ENCODE measurements at places on chromosomes 7 and 10. TPM values are rescaled to one million over a fixed set of nuclear protein-coding genes. Genes with fewer than 3 reads are reported as not detected.

GRCh38 chr10:52353960-52354394, 39.9 kb downstream of the DKK1 start:
- peak; percentile 81 for DNase-seq

DNA sequence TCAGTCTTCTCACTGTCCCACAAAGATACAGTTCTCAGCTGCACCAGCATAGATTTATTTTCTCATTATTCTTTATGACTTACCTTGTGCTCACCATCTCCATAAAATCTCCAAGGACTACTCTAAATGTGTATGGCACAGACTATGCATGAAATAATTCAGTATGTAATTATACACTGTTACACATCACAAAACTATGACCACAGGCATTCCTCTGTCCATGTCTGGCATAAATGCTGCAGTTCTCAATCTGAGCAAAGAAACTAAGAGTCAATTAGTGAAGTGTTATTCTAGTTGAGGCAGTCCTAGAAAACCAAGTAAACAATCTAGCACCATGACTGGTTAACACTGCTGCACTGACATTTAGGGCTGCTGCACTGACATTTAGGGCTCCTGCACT, 2.7 kb downstream of the CYCS start:
- peak; percentile 85 for DNase-seq

GRCh38 chr7:149610441-149611011, 112.9 kb upstream of the ZNF746 start:
- DNase-seq: no peak

GRCh38 chr7:41538810-41539724, 163.8 kb downstream of the INHBA start:
- no peak for DNase-seq

DNA sequence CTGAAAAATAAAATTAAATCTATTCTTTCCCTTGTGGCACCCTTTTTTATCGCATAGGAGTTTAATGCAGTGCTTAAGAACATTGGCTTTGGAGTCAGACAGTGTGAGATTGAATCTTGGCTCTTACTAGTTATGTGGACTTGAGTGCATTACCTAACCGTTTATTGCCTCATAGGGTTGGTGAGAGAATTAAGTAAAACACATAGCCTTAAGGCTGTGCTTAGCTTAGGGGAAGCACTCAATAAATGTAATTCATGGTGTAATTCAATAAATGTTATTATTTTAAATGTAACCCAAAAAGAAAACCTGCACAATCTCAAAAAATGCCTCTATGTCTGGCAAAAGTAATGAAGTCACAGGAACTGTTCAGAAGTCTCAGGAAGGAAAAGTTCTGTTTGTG, 2.7 kb downstream of the STK17A start:
- DNase-seq: peak; percentile 48

DNA sequence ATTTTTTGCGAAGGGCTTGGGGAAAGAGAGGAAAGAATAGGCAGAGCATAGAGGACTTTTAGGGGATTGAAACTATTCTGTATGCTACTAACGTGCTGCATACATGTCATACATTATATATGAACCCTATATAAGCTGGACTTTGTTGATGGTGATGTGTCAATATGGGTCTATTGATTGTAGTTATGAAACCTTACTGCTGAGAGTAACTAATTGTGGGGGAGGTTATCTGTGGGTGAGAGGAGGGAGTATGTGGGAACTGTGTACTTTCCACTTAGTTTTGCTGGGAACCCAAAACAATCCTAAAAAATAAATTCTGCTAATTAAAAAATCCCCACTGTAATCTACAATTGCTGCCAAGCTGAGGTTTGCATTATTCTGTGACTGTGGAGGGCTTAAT, 15.3 kb upstream of the CYP2C19 start:
- no peak for DNase-seq

DNA sequence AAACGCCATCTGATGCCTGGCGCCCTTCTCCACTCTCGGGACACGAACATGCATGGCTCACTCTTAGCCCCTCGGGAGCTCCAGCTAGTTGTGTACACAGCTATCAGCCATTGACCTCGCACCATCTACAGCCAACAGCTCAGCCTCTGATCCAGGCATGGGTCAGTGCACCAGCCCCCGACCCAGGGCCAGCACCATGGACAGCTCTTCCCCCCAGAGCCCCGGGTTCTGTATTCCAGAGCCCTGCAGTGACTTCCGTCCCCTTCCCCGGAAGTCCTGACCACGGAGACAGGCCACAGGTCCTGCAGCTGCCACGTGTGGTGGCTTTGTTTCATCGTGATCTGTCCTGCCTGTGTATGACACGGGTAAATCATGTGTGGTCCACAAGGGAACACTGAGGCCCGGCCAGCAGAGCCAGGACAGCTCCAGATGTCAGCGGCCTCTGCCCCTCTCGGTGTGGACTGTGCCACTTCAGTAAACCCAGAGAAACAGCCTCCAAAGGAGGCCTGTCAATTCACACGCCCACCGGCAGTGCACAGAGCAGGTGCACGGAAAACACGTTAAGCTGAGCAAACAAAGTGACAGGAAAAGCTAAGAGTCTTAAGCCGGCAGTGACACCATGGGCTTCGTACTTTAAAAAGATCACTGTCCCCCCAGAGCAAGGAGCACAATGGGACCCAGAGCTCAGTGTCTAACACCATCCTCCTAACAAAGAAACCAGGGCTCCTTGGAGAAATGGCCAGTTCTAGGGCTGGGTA, 13.0 kb downstream of the STK32C start:
- DNase-seq: no peak

- no peak for DNase-seq
These were observed 16.0 kb downstream of the SEMA3C start for GRCh38 chr7:80902716-80903308.

The FFAR4 gene
- not detected for total RNA-seq

The OPN4 gene
- total RNA-seq: not detected

DNA sequence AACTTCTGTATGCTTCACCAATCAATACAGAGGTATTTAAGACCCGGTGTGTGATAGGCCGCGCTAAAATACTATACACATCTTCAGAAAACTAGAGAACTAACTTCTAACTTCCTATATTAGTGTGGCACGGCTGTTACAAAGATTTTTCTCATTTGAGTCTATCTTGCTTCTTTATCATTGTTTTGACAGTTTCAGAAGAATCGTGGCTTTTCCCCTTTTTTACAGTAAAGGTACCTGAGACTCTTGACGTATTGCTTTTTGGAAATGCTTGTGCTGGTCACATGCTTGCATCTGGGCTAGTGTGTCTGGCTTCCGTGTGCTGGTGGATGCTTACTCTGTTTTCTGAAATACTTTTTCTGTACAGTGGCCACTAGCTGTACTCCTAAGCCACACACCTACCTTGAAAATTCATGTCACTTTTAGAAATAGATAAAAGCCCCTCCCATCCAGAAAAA, 12.7 kb downstream of the IKZF1 start:
- no peak for DNase-seq

Measured in HFFc6 (cell line).